ENCODE measurements at places on chromosomes 6 and 20. TPM values are rescaled to one million over a fixed set of nuclear protein-coding genes. Genes with fewer than 3 reads are reported as not detected.

ME1 gene
- total RNA-seq: 11.3 TPM

EYA4 gene
- total RNA-seq: 2.0 TPM

SMLR1 gene
- 0.19 TPM for total RNA-seq

SLC17A2 gene
- not detected for total RNA-seq

YWHAB gene
- total RNA-seq: 170 TPM

HSPA1L gene
- total RNA-seq: 1.3 TPM

SLC35F1 gene
- total RNA-seq: not detected

UST gene
- 26.8 TPM for total RNA-seq

VGLL2 gene
- not detected for total RNA-seq

C20orf141 gene
- not detected for total RNA-seq

PSMB8 gene
- 29.0 TPM for total RNA-seq

PTGIS gene
- 191 TPM for total RNA-seq

FLOT1 gene
- 71.3 TPM for total RNA-seq

ZNF337 gene
- total RNA-seq: 15.7 TPM

C20orf96 gene
- total RNA-seq: 2.0 TPM

SLC17A4 gene
- total RNA-seq: not detected

BANF2 gene
- not detected for total RNA-seq
